Ureter (tissue), 1 donor: ENCODE measurements at places on chromosomes 6 and 20. TPM values are rescaled to one million over a fixed set of nuclear protein-coding genes. Genes with fewer than 3 reads are reported as not detected.

DNA sequence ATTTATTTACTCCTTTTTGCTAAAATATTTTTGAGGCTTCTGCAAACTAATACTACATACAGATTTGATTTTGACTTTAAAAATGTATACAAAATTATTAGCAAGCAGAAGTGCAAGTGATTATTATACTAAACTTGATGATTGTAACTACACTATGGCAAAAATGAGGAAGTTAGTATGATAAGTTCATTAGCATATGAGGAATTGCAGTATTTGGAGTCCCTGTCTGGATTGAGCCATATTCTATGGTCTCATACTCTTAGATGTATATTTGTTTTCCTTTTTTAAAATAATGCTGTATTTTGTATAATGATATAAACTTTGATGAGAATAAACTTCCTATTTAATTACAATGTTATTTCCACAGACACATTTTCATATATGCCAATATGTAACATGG, 13.9 kb downstream of the CRISP3 start:
- DNase-seq, result no peak

DNA sequence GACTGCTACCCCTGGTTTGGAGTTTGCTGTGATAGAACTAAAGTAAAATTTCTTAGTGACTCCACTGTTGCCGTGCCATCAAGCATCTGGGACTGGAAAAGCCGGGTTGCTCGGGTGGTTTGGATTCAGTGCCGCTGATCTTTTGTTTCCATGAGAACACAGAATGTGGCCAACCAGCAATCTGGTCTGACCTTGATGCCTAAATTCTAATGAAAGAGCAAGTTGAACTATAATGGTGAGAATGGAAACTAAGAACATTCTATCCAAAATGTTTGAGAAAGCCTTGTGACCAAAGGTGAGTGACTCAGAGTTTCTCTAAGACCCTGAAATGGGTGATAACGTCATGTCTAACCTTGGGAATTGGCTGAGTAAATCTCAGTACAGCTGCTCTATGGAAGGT, 9.9 kb upstream of the PI16 start:
- DNase-seq, result no peak

DNA sequence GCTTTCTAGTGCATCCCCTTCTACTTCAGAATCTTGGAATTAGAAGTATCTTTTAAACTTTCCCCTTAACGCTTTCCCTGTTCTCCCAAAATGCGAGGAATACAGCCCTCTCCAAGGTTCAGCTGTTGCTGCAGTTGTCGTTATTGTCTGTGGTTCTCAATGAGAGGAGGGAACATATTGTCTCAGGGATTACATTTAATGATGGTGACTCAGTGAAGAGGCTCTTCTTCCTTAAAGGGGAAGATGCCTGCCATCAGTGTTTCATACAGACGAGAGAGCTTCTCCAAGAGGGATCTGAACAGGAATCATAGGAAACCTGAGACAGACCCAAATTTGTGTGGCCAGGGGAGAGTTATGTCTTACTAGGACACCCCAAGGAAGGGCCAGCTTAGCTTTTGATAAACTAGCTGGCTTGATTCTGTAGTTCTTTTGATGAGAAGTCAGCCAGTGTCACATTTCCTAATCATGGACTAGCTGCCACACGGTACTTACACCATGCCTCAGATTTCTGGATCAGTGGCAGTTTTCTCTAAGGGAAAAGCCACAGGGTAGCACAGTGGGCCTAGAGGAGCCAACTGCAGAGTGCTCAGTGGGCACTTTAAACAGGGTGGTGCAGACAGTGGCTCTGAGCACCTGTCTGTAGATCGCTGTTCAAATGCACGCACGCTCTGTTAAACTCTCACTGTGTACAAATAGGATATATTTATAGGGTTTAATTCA, 59.7 kb upstream of the TMEM181 start:
- DNase-seq, result no peak

DNA sequence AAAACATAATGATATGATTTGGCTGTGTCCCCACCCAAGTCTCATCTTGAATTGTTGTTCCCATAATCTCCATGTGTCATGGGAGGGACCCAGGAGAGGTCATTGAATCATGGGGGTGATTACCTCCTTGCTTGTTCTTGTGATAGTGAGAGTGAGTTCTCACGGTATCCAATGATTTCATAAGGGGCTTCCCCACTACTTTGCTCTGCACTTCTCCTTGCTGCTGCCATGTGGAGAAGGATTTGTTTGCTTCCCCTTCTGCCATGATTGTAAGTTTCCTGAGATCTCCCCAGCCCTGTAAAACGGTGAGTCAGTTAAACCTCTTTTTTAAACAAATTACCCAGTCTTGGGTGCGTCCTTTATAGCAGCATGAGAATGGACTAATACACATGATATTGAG, 156.8 kb upstream of the PLCB4 start:
- no peak for DNase-seq

DNA sequence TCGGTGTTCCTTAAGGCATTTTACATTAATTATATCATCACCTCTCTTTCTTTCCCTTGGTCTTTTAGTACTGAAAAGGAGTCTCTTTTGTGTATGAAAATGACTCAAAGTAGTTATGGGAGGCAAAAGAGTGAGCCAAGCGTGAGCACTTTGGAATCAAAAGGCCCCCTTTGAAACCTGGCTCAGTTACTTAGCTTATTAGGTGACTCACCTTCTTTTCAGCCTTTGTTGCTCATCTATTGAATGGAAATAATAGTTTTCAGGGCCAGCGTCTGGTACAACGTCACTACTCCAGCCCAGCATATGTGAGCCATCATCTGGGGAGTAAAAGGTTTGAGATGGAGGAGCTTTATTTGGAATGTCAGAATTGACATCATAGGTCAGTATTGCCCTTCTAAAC, 147.4 kb upstream of the SCGN start:
- no peak for DNase-seq

Gene SPACA1
- not detected for total RNA-seq

Gene SLC22A2
- total RNA-seq, result not detected

Gene EPPIN
- not detected for total RNA-seq

Gene MICAL1
- 54.4 TPM for total RNA-seq
